ENCODE measurements at places on chromosomes 11 and 22.

GRCh38 chr11:72634016-72634415 is 40.2 kb downstream of the PDE2A start:
- DNase-seq: no peak

DNA sequence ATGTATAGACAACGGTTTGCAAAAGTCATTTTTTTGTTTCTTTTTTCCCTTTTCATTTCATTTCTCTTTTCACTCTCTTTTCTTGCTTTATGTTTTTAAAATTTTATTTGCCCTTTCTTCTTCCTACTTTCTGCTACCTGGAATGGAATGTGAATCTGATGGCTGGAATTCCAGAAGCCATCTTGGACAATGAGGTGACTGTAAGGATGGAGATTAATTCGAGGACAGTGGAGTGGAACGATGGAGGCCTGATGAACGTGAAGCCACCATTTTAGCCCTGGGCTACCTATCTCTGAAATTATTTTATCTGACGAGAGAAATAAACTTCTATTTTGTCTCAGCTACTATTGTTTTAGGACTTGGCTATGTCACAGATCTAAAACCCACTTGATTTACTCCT is 2.8 kb upstream of the POLA2 start:
- no peak for DNase-seq

- no peak for DNase-seq
Observed at GRCh38 chr22:40050258-40050657, 55.5 kb downstream of the FAM83F start.

DNA sequence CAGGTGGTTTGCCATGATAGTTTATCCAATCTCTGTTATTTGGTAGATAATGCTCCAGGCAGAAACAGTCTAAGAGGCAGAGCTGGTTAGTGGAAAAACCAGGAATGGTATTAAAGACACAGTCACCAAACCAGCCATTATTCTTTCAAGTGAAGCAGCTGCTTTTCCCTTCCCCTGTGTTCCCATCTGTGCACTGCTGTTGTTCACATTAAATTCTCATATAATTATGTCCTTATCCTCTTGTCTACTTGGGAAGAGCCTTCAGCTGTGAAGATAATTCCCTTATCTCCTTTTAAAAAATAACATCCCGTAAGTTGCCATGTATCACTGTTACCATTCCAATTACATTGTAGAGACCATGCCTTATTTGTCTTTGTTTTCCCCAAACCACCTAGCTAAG is 5.2 kb upstream of the TBCEL start:
- DNase-seq: peak; percentile 27

DNA sequence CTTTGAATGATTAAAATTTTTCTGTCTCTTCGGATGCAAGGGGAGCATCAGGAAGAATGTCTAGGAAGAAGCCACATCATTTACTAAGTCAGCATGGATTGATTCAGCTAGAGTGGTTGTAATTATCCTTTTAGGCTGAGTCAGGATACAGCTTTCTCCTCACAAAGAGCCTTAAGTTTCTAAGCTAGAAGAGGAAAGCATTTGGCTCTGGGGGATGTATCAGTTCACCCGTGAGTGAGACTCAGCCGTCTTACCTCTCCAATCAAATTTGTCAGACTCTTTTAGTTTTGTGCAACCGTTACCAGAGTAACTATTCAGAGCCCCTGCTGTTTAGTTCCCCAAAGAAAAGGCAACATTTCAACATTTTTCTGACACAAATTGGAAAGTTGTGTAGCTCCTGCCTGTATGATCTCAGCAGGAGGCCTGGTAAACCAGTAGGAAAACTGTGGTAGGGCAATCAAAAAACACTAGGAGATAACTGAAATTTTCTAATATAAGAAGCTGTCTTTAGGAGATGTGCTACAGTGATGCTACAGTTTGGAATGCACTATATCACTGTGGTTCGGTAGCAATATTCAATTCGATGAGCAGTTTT is 432.4 kb upstream of the LUZP2 start:
- no peak for DNase-seq

DNA sequence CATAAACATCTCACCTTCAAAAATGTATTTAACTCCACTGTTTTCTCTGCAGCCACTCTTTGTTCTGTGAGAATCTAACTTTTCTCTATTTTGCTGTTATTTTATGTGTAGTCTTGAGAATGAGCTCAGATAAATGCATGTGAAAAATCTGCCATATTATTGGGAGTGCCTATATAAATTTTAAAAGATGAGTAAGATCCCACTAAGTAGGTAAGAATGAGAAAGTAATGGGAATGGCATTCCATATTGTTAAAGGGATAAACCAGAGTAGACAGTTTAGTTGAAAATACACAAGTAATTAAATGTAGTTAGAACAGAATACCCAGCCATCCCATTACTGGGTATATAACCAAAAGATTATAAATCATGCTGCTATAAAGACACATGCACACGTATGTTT is 817.2 kb downstream of the FAM181B start:
- no peak for DNase-seq

GRCh38 chr11:76665921-76666351 is 4.6 kb downstream of the LRRC32 start:
- DNase-seq: no peak

DNA sequence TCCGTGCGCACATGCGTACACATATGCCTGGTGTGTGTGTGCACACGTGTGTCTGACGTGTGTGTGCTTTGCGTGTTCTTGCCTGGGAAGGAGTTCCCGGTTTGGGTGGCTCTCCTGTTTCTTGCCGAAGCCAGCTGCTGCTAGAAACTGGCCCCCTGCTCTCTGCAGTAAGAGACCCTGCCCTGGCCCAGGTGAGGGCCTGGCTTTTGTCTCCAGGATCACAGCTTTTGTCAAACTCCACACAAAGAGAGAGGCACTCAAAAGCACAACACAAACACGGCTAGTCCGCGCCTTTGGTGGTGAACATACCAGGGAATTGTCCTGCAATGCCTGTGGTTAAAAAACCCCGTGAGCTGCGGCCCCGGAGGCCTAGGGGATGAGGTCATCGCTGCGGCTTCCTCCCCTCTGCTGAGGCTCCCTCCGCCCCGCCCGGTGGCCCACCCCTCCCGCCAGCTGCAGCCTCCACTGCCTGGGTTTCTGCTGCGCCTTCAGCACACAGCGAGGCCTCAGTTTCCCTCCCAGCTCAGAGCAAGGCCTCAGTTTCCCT is 88.9 kb downstream of the KCNQ1 start:
- peak; percentile 37 for DNase-seq

GRCh38 chr11:86740628-86741483 is 59.5 kb upstream of the PRSS23 start:
- DNase-seq: no peak

- no peak for DNase-seq
Observed at GRCh38 chr11:130839981-130840666, 76.2 kb downstream of the SNX19 start.

DNA sequence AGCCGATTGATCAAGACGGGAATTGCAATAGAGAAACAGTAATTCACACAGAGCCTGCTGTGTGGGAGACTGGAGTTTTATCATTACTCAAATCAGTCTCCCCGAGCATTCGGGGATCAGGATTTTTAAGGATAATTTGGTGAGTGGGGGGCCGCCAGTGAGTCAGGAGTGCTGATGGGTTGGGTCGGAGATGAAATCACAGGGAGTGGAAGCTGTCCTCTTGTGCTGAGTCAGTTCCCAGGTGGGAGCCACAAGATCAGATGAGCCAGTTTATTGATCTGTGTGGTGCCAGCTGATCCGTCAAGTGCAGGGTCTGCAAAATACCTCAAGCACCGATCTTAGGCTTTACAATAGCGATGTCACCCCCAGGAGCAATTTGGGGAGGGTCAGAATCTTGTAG is 15.5 kb downstream of the MTFP1 start:
- no peak for DNase-seq

- no peak for DNase-seq
Observed at GRCh38 chr11:88597387-88597786, 259.9 kb upstream of the CTSC start.

DNA sequence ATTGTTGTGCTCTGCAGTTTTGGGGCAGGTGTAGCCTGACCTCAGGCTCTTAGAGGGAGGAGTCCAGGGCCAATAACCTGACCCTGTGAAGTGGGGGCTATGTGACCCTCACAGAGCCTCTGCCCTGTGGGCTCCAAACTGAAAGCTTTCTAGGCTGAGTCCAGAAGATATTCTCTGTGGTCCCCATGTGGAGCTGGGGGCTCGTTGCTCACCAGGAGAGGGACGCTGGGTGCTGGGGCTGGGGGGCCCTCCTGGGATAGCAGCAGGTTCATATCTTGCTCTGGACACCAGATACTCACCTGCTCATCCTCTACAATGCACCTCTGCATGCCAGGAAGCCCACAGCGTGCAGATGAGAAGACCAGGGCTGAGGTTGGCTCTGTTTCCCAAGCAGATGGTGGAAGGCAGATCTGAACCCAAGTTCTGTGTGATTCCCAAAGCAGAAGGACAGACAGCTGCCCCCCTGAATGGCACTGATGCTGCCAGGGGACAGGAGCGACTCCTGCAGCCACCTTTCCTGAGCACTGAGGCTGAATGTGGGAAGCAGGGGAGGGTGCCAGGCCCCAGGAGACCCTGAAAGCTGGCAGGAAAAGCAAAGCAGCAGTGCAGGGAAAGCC is 1022.0 kb downstream of the TBC1D22A start:
- no peak for DNase-seq

DNA sequence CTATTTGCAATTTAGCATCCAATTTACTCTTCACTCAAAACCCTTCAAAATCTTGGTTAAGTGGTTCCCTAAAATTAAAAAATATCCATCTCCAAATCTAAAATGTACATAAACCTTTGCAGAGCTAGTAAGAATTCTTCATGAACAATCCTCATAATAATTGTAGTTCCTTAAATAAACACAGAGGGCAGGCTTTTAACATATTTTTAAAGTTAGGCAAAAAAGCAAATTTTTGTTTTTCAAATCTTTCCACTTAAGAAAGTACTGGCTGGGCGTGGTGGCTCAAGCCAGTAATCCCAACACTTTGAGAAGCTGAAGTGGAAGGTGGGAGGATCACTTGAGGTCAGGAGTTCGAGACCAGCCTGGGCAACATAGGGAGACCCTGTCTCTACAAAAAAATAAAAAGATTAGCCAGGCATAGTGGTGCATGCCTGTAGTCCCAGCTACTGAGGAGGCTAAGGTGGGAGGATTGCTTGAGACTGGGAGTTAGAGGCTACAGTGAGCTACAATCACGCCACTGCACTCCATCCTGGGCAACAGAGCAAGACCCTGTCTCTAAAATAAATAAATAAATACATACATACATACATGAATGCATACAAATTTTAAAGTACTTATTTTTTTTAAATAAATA is 25.1 kb upstream of the PLAAT3 start:
- no peak for DNase-seq

- DNase-seq: peak; percentile 70
Observed at GRCh38 chr22:18987765-18988164, 51.7 kb upstream of the PRODH start.

DNA sequence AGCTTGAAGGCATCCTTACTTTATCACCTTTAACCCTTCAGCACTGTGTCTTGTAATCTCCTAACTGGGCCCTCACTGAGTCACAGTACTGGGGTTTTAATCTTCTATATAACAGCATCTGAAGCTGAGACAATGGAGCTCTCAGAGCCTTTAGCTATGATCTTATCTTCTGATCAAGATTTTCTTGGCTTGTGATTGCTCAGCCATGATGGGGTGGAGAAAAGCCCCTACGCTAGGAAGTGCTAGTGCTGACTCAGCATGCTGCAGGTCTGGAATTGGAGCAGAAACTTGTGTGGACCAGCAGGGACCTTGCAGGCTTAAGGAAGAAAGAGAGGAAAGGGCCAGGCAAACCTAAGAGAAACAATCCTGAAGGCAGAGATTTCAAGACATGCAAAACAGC is 71.7 kb upstream of the EED start:
- DNase-seq: peak; percentile 63

DNA sequence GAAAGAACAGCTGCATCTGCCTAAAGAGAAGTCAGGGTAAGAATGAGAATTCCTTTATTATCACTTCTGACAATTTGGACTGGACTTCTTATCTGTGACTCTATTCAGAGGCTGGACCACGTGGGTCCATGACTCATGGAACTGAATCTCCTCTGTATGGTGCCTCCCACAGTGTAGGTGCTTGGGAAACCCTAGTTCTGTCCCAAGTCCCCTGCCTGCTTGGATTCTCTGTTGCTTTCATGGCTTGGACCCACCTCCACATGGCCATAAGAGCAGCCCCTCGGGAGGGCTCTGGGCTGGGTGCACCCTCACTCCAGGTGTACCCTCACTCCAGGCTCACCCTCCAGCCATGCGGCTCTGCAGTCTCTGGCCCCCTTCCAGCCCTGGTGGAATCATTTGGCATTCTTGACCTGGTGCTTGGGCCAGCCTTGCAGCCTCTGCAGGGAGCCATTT is 153.4 kb downstream of the CACNA1I start:
- no peak for DNase-seq

DNA sequence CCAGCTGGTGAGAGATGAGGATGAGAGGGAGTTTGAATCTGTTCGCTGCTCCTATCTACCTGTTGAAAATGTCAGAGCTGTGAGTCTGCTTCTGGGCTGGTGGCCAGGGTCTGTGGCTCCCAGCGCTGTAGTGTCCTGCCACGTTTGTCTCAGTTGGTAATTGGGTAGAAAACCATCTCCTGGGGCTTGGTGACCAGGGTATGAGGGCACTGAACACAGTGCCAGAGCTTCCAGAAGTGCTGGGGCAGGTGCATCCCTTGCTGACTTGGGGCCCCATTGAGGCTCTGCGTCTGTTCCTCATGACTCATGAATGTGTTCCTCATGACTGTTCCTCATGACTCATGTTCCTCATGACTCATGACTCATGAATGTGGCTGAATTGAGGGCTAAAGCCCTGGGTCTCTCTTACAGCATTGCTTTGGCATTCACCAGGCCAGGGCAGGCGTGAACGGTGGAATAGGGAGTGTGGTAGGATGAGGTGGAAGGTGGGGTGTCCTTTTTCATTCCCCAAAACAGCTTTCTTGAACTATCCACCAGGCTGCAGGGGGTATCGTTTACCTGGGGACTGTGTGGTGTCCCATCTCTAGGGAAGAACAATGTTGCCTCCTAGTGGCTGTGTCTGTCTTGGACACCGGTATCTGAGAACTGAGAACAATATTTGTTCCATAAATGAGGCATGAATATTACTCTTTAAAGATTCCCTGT is 139.5 kb downstream of the COMMD9 start:
- peak; percentile 48 for DNase-seq

- DNase-seq: no peak
Observed at GRCh38 chr11:70175236-70175698, 27.8 kb upstream of the FADD start.

DNA sequence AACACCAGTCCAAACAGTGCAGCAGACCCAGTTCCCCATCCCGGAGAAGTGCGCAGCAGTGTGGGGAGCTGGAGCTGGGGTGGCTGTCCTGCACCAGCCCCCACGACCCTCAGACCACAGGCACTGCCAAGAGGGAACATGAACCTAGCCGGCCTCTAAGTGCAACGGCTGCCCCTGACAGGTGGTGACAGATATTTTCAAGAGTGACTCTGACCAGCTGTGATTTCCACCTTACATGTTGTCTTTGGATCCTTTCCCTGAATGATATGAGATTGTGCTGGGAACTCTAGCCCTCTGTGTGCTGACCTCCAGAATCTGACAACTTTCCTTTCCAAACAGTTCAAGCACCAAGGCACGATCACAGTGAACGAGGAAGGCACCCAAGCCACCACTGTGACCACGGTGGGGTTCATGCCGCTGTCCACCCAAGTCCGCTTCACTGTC is 12.6 kb downstream of the SERPIND1 start:
- no peak for DNase-seq
